ENCODE measurements at places on chromosomes 16 and 17.

DNA sequence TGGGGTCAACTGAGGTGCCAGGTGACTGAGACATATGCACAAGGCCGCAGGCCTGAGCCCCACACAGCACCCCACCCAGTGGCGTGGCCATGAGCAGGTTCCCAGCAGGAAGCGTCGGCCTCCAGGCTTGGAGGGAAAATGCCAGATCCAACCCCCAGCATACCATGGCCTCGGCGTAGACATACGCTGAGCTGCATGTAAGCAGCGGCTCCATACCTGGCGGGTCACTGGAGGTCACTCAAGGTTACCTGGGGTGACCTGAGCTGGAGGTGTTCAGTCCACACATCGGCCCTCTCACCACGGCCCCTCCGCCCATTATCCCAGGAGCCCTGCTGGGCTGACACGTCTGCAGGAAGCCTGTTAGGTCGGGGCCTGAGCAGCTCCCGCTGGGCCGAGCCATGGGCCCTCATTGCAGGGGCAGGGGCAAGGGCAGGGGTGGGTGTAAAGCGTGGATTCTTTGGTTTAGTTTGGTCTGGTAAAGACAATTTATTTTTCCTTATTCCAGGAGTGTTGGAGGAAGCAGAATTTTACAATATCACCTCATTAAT, 15.2 kb downstream of the KCTD5 start:
- DNase-seq: no peak

GRCh38 chr16:81445143-81445961, 744 bp downstream of the CMIP start:
- DNase-seq: no peak

DNA sequence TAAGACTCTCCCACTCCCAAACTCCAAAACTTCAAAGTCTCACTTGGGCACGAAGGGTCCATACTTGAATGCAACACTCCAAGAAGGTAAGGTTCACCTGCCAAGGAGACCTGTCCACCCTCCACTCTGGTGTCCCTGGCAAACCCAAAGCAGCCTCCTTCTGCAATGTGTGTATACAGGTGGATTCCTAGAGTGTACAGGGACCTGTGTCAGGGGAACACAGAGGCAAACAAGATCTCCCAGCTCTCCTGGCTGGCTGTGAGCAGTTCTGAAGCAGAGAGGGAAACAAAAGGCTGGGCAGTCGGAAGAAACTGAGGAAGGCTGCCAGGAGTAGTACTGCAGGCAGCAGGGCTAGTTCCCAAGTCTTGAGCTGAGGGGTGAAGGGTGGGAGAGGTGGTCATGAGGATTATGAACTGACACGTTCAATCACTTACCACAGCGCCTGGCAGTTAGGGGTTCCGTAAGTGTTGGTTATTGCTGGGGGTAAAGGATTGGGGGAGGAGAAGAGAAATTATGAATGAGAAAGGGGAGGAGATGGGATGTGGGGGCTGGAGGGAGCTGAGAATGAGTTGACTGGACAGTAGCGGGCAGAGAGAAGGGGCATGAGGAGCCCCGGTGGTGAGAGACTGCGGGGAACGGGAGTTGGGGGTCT, 795 bp downstream of the KCTD13 start:
- no peak for DNase-seq

- DNase-seq: peak; percentile 59
These were observed 5.2 kb upstream of the GRIN2C start for GRCh38 chr17:74864866-74865395.

DNA sequence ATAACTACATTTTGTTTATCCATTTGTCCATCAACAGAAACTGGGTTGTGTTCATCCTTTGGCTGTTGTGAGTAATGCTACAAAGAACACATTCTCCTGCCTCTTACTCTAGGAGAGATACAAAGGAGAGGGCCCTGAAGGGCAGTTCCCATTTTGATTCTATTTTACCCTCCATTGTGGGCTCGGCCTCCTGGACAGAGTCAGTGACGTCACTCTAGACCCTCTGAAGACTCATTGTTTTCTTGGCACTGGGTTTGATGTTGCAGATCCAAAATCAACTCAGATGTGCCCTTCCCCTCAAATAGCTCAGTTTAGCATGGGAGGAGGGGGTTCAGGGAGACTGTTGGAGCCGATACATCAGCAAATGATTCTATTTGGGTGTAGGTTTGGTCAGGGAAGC, 280.9 kb downstream of the UTP18 start:
- no peak for DNase-seq

GRCh38 chr17:79777894-79778503, at the start of gene CBX2:
Gene CBX2 (plus strand): TSS chr17:79778148. CDS start chr17:79778236, 88 bp downstream.
- DNase-seq: peak; percentile 62

- DNase-seq: no peak
These were observed 150.1 kb upstream of the CDH11 start for GRCh38 chr16:65271996-65272395.

- no peak for DNase-seq
These were observed 148.7 kb upstream of the ZFHX3 start for GRCh38 chr16:73196670-73197069.

GRCh38 chr17:73949903-73950592, 253.4 kb upstream of the RPL38 start:
- DNase-seq: no peak

DNA sequence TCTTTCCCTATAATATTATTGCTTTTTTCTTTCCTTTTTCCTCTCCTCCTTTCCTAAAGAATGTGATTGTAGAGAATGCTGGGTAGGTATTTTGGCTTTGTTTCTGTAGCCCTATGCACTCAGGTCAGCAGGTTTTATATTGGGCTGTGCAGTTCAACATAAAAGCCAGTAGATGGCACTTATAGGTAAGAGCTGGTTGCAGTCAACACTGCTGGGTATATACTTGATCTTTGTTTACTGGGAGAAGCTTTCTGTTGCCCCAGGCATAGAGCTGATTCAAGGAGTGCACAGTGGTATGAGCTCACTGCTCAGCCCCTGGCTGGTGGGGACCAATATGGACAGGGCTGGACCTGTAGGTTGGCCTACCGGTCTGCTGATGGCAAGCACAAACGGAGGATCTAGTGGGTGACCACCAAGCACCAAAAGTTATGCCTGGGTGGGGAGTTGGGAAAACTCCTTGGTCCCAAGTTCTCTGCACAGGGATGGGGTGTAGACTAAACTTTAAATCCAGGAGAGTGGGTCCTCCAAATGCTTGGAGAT, 378.9 kb downstream of the PMP22 start:
- DNase-seq: no peak

DNA sequence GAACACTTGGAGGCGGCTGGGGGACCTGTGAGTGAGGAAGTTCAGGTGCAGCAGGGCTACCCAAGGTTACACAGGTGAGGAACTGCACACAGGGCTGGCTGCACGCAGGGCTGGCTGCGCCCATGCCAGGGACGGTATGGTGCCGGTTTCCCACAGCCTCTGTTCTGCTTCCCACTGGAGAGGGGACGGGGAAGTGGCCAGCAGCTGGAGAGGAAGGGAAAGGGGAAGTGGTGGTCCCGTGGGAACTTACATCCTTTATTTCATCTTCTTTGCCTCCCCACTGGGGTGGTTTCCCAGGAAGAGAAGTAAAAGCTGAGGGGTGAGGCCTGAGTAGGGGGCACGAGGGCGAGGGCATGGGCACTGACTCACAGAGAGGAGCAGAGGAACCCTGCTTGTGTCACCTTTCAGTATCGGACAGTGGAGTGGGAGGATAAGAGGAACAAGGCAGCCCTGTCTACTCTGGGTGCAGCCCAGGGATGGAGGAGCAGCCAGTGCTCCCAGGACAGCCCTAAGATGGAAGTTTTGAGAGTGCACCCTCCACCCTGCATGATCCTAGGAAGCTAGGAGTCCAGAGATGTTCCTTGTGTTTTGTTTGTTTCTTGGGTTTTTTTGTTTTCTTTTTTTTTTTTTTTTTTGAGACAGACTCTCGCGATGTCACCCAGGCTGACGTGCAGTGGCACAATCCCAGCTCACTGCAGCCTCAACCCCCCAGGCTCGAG, 25.5 kb upstream of the CDH1 start:
- no peak for DNase-seq

DNA sequence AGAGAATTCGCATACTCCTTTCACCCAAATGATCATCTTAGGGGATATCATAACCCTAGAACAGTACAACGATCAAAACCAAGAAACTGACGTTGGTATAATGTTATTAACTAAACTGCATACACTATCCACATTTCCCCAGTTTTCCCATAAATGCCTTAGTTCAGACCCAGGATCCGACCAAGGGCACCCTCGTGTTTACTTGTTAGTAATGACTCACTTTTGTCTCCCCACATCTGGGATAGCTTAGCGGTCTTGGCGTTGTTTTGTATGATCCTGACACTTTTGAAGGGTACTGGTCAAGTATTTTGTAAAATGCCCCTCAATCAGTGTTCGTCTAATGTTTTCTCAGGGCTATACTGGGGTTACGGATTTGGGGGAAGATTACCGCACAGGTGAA, 8.0 kb downstream of the HS3ST3A1 start:
- no peak for DNase-seq

Data from activated CD4-positive, alpha-beta T cell treated with anti-CD3 and anti-CD28 coated beads, Interleukin-2, amount 50 U/mL, for 24 hours (primary cell).